ENCODE measurements at places on chromosomes 5 and 9.
A peak's percentile ranks its signal among the peaks of the same experiment; 100 is the strongest.

DNA sequence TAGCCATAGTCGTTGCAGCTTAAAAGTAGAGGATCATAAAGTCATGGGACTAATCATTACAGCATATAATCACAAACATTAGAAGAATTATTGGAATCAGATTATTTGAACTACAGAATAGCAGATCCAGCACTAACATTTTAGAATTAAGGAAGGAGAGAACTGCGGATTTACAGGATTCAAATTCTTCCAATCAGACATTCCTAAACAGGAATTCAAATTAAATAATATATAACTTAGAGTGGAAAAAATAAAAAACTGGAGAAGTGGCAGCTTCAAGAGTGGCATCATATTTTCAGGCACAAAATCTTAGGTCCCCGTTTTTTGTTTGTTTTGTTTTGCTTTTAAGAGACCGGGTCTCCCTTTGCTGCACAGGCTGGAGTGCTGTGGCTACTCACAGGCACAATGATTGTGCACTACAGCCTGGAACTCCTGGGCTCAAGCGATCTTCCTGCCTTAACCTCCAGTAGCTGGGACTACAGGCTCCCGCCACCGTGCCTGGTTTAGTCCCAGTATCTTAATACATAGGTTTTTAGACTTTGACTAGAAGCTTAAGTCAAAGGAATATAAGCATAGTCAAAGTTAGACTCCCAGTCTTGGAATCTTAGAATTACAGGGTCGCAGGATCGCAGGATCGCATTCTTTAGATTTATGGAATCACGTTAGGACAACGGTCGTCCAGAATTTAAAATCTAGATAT lies 2.1 kb upstream of the FOXE1 start:
- DNase-seq, result no peak

DNA sequence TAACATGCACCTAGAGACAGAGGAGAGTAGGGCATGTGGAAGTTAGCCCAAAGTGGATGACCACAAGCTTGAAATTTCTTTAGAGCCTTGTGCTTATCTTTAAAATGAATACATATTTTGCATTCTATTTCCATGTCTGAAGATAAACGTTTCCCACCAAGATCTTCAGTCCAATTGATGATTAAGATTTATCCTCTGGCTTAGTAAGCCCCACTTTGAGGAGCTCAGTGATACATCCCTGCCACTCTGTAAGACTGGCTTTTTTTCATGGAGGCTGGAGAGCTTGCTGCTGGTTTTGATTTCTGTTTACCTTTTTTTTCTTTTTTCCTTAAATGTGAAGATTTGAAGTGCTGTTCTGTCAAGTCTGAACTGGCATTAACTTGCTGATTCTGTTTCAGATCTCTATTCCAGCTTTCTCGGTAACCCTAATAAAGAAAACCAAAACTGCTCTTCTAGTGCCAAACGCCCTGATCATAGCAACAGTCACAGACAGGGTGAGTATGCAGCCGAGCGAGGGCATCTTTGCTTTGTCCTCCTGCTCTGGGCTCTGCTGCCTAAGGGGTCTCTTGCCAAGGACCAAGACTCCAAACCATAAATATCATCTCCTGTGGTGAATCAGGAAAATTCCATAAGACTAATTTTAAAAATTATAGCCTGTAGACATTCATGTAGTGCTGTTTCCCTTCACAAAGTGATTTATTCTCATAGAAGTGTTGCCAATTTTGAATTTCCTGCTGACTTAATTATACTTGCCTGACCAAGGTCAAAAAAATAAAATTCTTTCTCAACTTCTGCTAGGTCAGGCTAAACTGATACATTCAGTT lies 54.3 kb downstream of the GRAMD2B start:
- no peak for DNase-seq

DNA sequence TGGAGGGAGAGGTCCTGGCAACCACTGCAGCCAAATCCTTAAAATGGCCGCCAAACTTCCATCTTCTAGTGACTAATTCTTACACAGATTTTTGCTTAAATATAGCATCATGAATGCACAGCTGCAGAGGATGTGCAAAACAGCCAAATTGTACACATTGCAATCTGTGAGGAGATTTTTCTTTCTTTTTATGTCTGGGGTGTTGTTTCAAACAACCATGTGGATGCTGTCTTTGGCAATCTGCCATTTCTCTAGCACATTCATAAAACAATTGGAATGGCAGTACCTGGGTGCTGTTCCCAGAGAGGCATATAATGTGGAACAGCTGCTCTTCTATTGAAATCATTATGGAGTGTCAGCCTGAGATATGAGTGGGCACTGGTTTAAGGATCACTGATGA lies 1082.9 kb upstream of the SEMA6A start:
- DNase-seq, result no peak

DNA sequence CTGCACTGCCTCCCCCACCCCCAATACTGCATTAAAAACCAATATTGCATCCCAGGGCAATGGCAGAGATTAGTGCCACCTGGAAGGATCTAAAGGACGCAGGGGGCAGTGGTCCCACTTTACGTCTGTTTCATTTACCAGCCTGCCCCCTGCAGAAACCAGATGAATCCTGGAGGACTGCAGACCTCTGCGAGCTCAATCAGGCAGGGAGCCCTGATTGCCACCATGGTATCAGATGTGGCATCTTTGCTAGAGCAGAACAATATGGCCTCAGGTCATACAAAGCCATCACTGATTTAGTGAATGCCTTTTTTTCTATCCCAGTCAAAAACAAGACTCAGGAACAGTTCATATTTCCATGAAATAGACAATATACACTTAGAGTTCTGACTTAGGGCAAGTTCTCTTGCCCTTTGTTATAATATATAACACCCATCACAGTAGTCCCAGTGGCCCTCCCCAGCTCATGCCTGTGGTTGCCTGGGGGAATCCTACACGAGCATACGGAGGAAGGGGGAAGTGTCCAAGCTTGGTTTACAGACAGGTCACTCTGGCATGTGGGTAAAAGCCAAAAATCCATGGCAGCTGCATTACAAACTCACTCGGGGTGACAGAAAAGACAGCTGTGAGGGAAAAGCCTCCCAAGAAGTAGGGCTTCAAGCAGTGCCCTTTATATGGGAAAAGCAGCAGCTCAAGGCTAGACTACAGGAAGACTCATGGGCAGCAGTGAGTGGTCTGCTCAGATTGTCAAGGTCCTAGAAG lies 85.1 kb downstream of the MED27 start:
- DNase-seq, result no peak

- DNase-seq, result no peak
Observed at GRCh38 chr5:119405419-119405818, 46.9 kb upstream of the HSD17B4 start.

DNA sequence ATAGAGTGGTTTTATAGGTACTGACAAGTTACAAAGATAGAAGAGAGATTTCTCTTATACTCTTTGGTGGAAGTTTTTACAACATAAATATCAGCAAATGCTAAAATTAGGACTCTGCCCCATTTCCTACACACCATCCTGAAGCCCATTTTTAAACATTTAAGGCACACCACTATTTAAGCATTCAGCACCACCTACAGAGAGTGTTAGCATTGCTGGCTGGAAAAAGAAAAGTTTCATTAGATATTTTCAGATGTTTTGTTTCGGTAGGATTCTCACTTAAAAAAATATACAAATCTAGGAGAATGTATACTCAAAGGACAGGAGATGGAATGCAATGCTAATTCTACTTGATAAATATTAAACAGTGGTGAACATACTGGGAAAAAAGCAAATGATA lies 192.9 kb upstream of the HAPLN1 start:
- no peak for DNase-seq

- DNase-seq, result no peak
Observed at GRCh38 chr5:75260708-75261107, 24.0 kb upstream of the ANKRD31 start.

DNA sequence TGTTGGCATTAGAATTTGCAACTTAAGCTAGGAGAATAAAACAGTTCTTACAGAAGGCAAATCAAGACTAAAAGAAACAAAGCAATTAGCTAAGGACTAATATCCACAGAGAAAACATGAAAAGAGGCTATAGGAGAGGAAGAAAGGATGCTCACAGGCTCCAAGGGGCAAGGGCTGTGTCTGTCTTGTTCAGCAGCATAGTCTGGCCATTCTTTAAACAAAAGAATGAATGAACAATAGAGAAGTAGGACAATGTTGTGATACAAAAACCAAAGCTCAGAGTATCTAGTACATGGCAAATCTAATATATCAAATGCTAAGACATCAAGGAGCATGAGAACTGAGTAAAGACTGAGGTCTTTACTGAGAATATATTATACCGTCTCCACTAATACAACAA lies 39.5 kb downstream of the PLPP1 start:
- peak; percentile 42 for DNase-seq

- no peak for DNase-seq
Observed at GRCh38 chr9:128361296-128361985, 9.7 kb upstream of the URM1 start.

- no peak for DNase-seq
Observed at GRCh38 chr9:115107701-115108100, 10.3 kb downstream of the TNC start.

GRCh38 chr9:124197177-124198095 lies 60.3 kb upstream of the NEK6 start:
- peak; percentile 6 for DNase-seq

GRCh38 chr5:148509893-148510292 lies 126.1 kb downstream of the FBXO38 start:
- DNase-seq, result no peak

- DNase-seq, result no peak
Observed at GRCh38 chr5:82707741-82708140, 369.5 kb downstream of the TMEM167A start.

- DNase-seq, result no peak
Observed at GRCh38 chr5:125659316-125660023, 763.7 kb upstream of the GRAMD2B start.

DNA sequence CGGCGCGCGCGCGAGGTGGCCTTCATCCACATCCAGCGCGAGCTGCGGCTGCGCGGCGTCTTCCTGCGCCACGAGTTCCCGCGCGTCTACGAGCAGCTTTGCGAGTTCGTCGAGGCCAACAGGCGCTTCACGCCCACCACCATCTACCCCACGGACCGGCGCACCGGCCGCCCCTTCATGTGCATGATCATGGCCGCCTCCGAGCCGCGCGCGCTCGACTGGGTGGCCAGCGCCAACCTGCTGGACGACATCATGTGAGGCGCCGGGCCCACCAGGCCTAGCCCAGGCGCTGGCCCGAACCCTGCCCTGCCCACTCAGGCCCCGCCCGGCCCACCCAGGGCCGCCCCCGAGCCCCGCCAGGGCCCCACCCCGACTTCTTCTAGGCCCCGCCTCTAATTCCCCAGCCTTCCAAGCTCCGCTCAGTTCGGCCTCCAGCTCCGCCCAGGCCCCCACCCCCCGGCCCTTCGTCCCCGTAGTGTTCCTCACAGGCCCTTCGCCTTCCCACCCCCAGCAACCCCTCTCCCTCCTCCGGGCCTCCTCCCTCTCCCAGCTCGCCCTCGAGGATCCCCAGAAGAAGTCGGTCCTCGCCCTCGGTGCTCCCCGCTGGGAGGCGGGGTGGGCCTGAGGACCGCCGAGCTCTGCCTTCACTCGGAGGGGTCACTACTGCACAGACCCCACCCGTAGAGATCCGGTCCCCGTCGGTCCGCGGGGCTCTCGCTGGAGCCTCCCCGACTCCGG lies 2.0 kb upstream of the PHPT1 start:
- DNase-seq, result no peak

- no peak for DNase-seq
Observed at GRCh38 chr9:105683688-105684275, 10.6 kb upstream of the TMEM38B start.

All from midbrain (tissue), 1 donor.